ENCODE measurements at places on chromosomes 3 and 15.

DNA sequence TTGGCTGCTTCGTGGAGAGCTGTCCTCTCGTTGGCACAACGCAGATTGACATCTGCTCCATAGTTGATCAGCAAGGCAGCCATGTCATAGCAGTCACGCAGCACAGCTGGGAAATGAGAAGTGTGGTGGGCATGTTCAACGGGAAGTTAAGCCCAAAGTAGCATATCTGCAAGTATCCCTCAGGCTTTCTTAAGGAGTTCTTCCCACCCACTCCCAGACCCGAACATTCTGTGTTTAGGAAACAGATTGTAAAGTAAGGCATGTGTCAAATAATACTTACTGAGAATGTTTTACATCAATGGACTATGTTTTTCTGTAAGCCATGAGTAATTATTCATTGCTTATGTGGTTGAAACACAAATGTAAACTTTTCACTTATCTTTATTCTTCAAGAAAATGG is 9.2 kb downstream of the ASB14 start:
- no peak for DNase-seq

- DNase-seq: no peak
These were observed 42.4 kb upstream of the CMTM8 start for GRCh38 chr3:32195995-32196540.

DNA sequence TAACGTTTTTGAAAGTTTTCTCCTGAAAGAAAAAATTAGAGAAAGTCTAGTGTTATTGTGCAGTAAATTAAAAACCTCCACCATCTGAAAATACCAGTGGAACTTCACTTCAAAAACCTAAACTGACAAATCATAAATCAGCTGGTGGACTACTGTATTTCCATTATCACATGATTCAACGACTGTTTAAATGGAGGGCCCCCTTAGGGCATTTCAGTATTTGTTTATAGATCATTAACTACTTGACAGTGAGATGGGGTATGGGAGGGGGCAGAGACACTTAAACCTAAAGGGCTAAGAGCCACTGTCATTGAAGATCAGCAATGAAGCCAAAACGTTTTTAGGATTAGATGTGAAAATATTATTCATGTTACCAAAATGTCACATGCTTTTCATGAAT is 8.8 kb upstream of the C15orf61 start:
- no peak for DNase-seq

DNA sequence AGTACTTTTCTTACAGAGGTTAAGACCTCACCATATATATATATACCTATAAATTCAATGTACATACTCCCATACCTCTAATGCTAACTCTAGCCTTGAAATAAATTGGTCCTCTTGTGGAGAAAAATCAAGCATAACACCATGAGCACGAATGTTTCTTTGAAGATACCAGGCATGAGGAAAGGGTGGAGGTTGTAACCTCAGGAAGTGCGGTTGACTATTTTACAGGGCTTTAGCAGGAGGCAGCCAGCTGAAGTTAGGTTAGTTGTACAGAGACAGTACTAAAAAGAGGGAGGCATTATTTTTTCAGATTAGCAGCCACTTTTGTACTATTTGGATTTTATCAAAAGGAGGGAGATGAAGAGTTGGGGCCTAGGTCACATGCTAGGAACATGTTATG is 767.0 kb downstream of the OTOL1 start:
- DNase-seq: no peak

GRCh38 chr3:186743666-186744065 is 26.5 kb downstream of the KNG1 start:
- no peak for DNase-seq

- no peak for DNase-seq
These were observed 304.1 kb downstream of the ZNF621 start for GRCh38 chr3:40828741-40829415.

- no peak for DNase-seq
These were observed 8.1 kb upstream of the APOD start for GRCh38 chr3:195591852-195592251.

- no peak for DNase-seq
These were observed 24.6 kb downstream of the CA12 start for GRCh38 chr15:63357061-63357460.

DNA sequence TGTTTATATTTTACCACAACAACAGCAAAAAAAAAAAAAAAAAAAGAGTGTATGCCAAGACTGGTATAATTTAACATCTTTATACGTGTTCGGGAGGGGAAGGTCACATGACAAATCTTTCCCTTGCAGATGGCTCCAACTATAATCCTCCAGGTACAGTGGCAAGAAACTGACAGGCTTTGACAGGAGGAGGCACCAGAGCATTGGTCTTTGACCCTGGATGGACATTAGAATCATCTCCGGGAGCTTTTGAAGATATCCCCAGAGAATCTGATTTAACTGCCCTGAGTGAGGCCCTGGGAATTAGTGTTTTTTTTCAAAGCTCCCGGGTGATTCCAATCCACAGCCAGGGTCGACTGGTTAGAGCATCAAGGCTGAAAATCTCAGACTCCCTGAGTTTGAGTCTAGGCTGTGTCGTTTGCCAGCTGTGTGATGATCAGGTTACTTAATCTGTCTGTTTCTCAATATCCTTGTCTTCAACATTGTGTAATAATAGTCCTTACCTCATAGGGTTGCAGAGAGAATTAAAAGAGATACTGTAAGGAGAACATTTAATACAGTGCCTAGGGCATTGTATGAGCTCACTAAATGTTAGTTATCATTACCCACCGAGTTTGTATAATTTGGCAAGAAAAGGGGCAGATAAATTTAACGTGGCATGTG is 8.9 kb upstream of the SEMA5B start:
- no peak for DNase-seq

DNA sequence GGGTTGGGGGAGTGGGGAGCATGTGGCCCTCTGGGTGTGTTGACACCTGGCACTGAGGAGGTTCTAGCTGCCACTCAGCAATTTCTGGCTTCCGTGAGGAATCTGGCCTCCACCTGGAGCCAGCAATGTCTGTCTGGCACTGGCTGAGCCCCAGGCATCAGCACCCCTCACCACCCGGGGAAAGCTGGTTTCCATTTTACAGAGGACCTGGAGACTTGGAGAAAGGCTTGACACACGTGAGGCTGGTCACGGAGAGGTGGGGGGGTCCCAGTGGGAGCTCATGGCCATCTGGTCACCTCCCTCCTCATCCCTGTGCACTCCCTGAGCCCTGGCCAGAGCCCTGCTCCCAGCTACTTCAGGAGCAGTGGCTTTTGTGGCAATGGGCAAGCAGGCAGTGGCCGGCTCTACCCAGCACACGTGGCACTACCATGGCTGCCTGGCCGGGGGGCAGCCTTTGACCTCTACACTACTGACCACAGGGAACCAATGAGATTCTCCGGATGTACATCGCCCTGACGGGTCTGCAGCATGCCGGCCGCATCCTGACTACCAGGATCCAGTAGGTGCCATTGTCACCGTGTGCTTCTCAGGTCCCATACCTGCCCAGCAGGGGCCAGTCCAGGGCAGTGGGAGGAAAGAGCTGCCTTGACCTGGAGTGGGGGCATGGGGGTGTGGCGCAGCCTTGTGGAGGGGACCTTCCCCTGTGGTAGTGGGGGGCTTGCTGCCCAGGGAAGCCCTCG is 28.5 kb downstream of the ACAD9 start:
- no peak for DNase-seq

DNA sequence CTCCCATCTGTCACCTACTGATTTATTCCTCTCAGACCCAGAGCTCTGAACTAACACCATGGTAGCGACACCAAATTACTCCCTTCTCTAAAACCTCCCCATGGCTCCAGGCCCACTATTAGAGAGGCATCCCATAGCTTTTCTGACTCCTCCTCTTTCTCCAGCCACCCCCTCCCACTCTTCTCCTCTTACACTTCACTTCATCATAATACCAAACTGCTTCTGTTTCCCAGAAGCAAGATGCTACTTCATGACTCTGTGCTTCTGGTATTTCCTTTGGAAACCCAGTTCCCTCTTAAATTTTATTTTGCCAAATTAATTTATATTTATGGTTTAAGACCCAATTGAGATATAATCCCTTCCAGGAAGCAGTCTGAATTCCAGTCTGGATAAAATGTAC is 465.1 kb upstream of the PDZRN3 start:
- DNase-seq: no peak

DNA sequence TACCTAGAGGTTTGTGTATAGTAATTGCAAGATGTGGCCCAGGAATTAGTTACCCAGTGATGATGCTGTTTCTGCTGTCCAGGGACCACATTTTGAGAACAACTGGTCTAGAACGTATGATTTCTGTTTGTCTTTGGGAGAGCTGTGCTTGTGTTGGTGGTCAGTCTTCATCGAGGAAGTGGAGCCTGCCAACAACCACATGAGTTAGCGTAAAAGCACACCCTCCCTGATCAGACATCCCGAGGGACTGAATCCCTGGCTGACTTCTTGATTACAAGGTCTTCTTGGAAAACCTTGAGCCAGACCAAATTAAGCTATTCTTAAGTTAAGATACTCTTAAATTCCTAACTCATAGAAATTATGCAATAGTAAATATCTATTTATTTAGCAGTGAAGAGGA is 81.7 kb upstream of the ZPLD1 start:
- DNase-seq: no peak

- DNase-seq: no peak
These were observed 13.7 kb downstream of the ANXA2 start for GRCh38 chr15:60384053-60384452.

GRCh38 chr15:69082021-69082502 is 67.6 kb downstream of the NOX5 start:
- no peak for DNase-seq

DNA sequence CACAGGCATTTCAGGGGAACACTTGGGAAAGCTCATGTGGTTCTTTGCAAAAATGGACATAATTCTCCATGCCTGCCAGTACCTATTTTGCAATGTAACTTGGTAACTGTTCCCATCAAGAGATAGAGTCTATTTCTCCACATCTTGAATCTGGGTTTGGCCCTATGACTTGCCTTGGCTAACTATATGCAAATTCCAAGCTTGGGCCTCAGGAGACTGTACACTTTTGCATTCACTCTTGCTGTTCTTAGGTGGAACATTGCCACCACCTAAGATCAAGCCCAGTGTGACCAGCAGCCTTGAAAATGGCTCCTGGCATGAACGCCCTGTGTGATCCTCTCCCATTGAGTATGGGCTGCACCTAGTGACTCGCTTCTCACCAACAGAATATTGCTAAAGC is 19.8 kb upstream of the SMAD6 start:
- DNase-seq: no peak

GRCh38 chr15:64738226-64739095 is 36.9 kb downstream of the RBPMS2 start:
- no peak for DNase-seq

DNA sequence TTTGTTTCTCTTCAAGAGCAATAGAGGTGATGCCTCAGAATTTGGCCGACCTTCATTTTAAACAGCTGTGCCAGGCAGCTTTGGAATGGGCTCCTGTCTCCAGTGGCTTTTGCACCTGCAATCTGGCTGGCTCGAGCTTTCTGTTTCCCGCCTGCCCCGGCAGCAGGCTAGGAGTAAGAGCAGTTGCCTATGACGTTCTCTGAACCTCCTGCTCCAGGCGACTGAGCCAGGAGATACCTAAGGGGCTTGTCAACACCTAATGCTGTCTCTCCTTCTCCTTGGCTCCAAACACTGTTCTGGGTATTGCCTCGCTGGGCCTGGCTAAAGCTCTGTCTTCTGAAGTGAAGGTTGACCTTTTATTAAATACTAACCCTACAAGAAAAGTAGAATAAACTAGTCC is 229.9 kb downstream of the LRRN1 start:
- DNase-seq: no peak

DNA sequence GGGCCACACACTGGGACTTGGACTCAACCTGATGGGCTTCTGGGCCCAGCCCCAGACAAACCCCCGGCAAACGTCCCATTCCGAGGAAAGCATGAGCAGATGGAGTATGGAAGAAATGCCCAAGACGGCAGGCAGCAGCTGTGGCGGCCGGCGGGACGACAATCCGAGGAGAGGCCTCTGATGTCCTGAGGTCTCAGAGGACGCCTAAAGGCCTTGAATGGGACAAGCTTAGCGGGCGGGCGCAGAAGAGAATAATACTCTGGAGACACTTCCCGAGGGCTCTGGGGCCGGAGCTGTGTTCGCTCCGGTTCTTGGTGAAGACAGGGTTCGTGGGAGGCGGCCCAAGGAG is 482 bp upstream of the OGG1 start:
- DNase-seq: no peak

DNA sequence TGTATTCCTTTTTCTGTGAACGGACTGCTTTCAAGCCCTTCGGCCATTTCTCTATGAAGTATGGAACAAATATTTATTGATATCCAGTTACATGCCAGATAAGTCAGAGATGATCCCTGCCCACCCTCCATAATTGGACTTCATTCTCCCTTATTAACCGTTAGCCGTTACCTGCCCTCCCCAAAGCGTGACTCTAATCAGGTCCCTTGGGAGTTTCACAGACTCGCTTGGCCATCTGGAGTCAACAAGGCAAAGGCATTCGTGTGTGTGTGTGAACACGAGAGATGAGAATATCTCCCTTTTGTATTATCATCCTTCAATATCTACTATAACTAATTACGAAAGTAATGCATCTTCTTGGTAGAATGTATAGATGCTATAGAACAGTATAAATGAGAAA is 314.5 kb downstream of the TLE3 start:
- no peak for DNase-seq

DNA sequence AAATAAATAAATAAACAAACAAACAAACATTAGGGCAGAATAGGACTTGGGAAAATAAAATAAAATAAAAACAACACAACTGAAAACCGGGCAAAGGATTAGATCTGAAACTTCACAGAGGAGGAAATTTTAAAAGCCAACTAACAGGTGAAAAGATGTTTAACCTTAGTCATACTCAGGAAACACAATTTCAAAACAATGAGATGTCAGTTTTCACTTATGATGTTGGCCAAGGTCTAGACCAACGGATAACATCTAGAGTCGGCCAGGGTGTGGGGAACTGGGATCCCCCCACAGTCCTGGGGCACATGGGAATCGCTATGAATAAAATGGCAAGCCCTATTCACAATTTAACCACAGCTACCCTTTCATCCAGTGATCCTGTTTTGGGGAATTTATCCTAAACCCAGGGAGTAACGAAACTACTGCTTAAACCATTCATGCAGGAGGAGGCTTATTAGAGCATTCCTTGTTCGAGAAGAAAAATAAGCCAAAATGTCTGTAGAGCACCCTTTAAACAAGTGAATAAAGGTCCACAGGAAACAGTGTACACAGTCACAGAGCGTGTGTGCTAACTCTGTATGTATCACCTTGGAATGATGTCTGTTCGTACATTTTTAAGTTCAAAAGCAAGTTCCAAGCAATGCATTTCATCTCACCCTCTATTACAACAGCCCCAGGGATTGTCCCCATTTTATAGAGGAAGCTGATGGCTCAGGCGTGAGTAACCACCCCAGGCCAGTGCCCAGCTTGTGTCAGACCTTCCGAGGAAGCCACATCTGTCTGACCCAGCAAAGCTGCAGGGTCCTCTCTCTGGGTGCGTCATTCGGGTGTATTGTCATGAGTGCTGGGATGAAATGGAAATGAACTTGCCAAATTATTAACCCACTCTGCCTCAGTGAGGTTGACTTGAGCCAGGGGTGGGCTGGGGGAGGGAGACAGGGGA is 6.3 kb upstream of the ANPEP start:
- no peak for DNase-seq

DNA sequence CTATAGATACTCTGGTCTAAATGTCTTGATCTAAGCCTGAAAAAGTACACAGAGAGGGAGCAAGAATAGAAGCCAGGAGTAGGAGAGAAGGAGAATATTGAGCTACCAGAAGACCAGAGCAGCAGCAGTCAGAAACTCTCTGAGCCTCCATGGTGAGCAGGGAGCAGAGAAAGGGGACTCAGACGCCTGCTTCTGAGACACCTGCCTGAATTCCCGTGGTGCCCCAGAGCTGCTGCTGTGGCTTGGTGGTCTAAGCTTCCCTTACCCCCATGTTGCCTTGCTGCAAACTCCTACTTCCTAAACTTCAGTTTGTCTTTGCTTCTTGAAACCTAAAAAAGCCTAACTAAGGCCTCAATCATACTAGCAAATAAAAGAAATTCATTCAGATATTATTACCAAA is 94.9 kb upstream of the STRIT1 start:
- DNase-seq: no peak
